ENCODE measurements at places on chromosomes 4 and X.

- DNase-seq: no peak
These were observed 22.3 kb downstream of the RAP1GDS1 start for GRCh38 chr4:98283219-98284189.

GRCh38 chrX:144819406-144819805 is 427.9 kb upstream of the SPANXN1 start:
- DNase-seq: no peak

DNA sequence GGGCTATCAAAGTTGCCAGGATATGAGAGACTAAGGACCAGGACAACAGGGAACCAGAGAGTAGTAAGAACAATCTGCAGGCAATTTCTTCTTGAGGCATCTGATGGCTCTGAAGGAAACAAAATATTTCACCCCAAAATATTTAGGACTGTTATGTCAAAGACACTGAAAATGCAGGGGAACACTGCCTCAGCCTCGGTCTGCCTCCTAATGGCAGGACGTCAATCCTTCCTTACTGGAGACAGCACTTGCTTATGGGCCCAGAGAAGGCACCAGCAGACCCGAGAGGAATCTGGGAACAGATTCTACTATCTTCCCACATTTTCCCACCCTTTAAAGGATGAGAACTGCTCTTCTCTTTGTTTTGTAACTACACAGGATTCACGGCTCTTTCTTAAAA is 23.3 kb downstream of the RNF150 start:
- no peak for DNase-seq

- no peak for DNase-seq
These were observed 184.2 kb downstream of the MAML3 start for GRCh38 chr4:139969635-139970266.

GRCh38 chrX:112630187-112630586 is 49.6 kb downstream of the LHFPL1 start:
- DNase-seq: no peak
